Stimulated activated CD8-positive, alpha-beta memory T cell treated with anti-CD3 and anti-CD28 coated beads, Interleukin-2, amount 100 ng/mL, for 1 hour (primary cell): ENCODE measurements at places on chromosomes 3 and 15.
A peak's percentile ranks its signal among the peaks of the same experiment; 100 is the strongest.

DNA sequence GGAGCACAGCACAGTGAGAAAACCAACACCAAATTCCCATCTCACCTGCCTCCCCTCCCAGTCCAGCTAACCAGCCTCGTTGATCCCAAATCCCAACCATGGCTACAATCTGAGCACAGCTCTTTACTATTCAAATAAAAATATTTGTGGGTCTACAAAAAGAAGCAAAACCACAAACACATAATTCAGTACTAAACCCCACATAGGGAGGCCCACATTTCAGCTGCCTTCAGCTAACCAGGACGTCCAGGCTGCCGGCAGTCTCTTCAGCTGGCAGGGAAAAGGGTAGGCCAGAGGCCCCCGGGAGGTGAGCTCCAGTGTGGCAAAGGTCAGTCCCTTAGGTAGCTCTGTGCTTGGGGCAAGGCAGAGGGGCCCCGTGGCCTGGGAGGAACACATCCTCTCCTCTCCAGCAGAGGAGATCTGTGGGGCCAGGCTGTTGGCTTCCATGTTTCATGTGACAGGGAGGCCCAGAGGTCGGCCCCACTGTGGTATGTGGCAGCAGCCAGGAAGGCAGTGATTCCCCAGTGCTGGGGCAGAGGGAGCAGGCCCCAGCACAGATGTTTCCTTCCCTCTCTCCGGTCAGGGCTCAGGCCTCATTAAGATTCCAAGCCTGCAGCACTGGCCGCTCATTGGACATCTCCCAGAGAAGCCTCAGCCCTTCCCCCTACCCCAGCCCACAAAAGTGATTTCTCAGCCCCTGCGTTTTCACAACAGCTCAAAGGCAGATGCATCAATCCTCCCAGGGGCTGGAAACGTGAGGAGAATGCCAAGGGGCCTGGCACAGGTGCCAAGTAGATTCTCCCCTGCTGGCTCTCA is 381.4 kb downstream of the NTRK3 start:
- DNase-seq, result no peak

- DNase-seq, result no peak
Observed at GRCh38 chr3:185797108-185797881, 27.5 kb downstream of the IGF2BP2 start.

DNA sequence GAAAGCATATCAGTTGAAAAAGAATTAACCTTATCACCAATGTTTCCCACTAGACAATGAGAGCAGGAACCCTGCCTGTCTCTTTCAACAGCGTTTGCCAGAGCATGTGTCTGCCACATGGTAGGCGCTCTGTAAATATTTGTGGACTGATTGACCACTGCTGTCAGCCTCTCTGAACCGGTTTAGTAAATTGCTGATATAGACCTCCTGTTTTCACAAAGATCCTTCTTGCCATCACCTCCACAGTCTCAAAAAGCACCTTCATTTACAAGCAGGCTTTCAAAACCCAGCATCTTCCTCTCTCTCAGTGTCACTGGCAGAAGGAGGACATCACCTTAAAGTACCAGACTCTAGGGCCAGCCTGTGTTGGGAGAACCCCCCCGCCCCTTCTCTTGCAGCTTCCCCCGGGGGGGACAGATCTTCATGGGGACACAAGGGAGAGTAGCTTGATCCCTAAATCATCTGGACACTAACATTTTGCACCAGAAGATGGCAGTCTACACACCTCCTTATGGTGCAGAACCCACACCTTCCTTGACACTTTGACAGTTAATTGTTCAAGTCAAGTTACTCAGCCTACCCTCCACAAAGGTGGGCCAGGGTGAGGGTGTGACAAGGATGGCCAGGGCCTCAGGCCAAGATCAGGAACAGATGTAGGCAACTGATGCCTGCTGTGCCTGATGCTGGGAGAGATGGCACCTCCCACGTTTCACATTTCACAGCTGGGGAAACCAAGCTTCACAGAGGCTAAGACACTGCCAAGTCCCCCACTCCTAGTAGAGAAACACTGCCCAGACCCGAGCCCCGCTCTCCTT is 37.8 kb upstream of the USP3 start:
- peak; percentile 3 for DNase-seq

GRCh38 chr3:141526709-141527108 is 39.9 kb downstream of the RASA2 start:
- no peak for DNase-seq

GRCh38 chr3:79253271-79253670 is 514.5 kb downstream of the ROBO1 start:
- no peak for DNase-seq

DNA sequence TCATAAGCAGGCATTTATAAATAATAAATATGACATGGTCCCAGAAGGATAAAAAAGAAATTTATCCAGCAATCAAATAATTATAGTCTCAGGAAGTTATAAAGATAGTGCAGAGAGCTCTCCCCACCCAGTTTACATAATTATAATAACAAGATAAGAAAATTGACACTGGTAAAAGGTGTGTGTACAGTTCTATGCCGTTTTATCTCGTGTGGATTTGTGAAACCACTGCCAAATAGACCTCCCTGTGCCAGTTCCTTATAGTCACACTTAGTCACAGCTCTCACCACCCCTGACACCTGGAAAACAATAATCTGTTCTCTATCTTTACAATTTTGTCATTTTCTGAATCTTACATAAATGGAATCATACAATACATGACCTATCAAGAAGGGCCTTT is 320.1 kb downstream of the KBTBD8 start:
- no peak for DNase-seq

DNA sequence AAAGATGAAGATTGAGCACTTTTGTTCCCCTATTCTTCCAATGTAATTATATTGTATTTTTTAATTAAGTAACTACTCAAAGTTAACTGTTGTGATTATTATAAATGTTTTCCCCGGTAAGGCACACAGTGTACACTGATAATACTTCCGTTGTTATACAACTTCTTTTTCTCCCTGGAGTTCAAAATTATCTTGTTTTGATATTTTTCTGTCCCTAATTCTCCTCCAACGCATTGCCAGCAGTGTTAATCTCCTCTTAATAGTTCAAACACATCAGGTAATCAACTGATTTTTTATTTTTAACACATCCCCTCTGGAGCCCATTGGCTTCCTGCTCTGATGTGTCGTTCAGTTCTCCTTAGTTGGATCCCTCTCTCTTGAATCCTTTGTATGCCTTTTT is 32.3 kb upstream of the MFSD1 start:
- no peak for DNase-seq

DNA sequence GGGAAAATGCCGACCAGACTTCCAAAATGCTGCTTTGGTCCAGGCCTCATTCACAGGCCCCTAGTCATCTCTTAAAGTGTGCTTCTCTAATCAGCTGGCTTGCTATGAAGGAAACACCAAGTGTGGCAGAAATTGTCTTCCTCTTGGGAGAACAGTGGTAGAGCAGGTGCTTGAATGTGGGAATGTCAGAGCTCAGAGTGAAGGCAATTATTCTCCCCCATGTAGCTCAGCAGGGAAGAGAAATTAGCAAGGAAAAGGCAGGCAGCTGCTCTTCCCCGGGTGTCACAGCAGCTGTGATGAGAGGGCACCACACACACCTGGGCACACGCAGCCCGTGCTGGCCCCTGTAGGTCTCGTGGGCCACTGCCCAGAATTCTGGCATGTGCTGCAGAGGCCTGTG is 358.5 kb downstream of the WDR72 start:
- no peak for DNase-seq
